Cortex of kidney (tissue), 1 donor: ENCODE measurements at places on chromosomes 16 and 17.

DNA sequence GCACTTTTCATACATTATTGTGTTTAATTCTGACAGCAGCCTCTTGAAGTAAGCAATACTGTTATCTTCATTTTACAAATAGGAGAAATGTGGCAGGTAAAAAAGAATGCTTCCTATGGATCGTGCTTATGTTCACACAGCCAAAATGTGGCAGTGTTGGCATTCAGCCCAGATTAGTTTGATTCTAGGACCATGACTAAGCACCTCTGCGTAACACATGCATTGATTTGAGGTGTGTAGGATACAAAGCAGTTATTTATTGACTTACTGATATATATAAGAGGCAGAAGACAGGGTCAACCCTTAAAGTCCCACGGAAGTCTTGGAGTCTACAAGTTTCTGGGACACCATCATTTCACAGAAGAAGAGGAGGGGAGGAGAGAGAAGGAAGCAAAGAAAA lies 1144.4 kb upstream of the GOT2 start:
- DNase-seq: no peak

GRCh38 chr17:28216528-28216927 lies 102.5 kb upstream of the TMEM97 start:
- no peak for DNase-seq

DNA sequence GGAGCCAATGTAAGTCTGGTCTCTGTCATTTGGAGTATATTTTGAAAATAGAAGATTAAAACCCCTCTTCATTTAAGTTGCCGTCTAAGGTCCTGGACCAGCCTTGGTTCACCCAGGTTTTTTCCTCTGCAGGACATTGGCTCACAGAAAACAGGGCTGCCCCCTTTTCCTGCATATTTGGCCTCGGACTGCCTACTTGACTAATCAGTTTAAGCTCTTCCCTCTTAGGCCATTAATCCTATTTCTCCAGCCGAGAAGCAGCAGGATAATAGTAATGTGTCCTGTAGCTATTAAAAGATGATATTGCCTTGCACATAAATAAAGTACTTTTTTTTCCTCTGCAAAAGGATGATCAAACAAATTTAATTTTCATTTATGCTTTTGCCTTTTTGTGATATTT lies 52.1 kb downstream of the PRKCA start:
- DNase-seq: no peak

DNA sequence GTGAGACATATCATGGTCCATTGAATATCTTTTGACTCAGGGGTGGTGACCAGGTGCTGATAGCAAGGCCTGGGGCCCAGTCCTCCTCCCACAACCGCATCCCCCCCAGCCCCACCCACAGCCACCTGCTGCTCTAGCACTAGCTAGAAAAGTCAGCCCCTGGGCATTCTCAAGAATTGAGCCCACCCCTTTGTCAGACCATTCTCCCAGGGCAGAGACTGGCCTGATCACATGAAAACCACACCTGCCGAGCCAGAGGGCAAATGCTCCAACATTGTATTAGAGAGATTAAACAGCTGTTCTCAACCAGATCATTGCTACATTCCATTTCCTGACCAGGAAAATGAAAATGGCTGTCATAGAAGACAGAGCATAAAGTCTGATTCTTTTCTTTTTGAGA lies 62.4 kb downstream of the RAB11FIP4 start:
- DNase-seq: no peak
